ENCODE measurements at places on chromosomes 2 and 18.
A peak's percentile ranks its signal among the peaks of the same experiment; 100 is the strongest.

- peak; percentile 1 for DNase-seq
Observed at GRCh38 chr2:122960759-122961641, 1064.1 kb upstream of the CNTNAP5 start.

DNA sequence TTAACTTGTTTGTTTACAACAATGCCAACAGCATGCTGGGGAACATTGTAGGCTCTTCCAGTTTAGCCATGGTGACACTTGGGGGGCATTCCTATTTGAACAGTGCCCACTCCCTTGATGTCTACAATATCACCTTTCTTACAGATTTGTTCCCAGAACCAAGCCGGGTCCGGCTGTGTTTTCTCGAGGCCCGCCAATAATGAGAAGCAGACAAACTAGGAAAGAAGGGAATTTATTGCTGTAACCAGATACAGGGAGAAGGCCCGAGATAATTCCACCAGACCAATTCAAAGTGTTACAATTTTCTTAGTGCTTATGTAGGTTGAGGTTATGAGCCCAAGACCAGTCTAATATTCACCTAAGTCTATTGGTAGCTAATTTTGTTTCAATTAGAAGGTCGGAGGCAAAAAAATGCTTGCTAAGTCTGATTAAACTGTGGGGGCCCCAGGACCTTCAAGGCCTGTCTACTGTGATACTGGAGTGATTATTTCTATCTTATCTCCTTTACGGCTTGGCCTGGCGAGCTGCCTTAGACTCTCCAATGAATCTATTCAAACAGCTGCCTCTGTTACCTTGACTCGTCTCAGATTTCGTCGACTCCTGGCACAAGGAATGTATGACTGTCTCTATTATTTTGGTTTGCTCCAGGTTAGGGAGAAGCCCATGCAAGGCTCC lies 59.1 kb upstream of the PSME4 start:
- DNase-seq: no peak

- DNase-seq: peak; percentile 53
Observed at GRCh38 chr2:84849271-84849952, 31.5 kb downstream of the TRABD2A start.

GRCh38 chr2:7133521-7133920 lies 216.3 kb downstream of the RNF144A start:
- no peak for DNase-seq

DNA sequence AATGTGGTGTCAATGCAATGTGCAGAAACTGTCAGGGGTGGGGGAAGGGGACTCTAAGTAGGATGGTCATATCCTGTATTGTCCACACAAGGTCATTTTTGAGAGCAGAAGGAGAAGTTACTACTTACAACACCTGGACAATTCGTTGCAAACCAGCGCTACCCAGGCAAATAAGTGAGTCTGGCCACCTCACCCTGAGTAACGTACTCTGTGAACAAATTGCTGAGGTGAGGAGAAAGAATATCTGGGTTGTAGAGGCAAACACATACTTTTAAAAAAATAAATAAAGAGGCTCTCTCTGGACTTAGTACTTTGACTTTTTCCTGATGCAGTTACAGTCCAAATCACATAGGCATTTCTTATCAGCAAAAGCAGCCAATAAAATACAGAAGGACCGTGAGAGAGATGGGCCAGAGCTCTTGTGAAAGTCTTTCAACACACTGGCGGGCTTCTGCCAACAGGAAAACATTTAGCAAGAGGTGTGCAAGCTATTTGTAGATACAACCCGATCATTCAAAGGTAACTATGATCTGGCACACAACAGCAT lies 268.2 kb upstream of the ID2 start:
- no peak for DNase-seq

DNA sequence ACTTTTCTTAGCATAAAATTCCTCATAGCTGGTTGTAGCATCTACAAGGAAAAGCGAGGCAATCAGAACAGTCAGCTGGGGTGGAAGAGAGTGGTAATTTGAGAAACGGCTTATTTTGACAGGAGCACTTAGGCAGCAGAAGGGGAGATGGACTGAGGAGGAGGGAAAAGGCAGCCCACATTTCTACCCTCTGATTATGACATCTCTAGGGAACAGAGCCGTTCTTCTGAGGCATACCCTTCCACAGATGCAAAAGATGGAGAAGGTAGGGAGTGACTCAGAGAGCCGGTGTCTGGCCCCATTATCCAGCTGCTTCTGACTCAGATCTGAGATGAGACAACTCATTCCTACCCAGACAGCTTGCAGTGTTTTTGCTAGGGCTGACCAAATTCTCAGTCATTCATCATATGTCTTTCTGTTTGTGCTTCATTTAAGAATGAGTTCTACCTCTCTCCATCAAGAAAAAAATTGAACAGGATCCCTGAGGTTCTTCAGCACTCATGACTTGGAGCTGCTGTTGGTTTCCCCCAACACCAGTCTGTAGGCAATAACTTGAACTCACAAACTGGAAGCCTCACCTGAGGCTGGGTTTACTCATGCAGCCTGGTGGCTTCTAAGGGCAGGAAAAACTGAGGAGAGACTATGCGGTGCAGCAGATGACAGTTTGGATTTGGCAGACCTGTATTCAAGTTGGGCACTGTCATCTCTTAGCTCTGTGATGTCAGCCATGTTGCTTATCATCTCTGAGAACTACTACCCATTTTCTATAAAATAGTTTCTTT lies 15.9 kb upstream of the SEC11C start:
- DNase-seq: peak; percentile 93

- DNase-seq: peak; percentile 60
Observed at GRCh38 chr18:79765491-79766245, 32.1 kb upstream of the KCNG2 start.

DNA sequence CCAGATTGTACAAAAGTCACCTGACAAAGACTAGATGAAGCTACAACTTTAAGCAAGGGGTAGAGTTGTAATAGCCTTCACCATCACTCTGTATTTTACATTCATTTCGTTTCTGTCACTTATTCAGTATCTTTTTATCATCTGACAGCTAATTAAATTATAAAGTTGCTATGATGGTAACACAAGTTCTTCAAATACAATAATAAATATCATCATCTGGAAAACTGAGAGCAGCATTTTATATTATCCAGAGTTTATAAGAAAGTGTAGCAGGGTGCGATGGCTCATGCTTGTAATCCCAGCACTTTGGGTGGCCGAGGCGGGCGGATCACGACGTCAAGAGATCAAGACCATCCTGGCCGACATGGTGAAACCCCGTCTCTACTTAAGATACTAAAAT lies 21.1 kb downstream of the DYNC2LI1 start:
- no peak for DNase-seq

GRCh38 chr2:34096562-34097171 lies 497.6 kb upstream of the FAM98A start:
- DNase-seq: peak; percentile 77

DNA sequence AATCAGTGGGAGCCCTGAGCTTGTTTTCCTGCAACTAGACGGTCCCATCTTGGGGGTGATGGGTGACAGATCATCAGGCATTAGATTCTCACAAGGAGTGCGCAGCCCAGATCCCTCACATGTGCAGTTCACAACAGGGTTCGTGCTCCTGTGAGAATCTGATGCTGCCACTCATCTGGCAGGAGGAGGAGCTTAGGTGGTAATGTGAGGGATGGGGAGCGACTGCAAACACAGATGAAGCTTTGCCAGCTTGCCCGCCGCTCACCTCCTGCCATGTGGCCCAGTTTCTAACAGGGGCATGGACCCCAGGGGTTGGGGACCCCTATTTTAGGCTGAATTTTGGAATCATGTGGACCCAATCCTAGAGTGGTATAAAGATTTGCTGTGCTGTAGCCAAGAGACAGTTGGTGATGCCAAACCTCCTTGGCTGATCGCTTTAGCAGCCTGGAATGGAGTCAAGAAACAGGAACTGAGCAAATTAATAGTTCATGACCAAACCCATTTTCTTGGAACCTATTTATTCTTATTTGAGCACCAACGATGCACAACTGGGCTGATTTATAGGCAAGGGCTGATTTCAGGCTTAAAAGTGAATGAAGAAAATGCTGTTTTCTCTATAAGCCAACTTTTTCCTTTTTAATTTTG lies 25.7 kb downstream of the LPIN1 start:
- DNase-seq: peak; percentile 11

DNA sequence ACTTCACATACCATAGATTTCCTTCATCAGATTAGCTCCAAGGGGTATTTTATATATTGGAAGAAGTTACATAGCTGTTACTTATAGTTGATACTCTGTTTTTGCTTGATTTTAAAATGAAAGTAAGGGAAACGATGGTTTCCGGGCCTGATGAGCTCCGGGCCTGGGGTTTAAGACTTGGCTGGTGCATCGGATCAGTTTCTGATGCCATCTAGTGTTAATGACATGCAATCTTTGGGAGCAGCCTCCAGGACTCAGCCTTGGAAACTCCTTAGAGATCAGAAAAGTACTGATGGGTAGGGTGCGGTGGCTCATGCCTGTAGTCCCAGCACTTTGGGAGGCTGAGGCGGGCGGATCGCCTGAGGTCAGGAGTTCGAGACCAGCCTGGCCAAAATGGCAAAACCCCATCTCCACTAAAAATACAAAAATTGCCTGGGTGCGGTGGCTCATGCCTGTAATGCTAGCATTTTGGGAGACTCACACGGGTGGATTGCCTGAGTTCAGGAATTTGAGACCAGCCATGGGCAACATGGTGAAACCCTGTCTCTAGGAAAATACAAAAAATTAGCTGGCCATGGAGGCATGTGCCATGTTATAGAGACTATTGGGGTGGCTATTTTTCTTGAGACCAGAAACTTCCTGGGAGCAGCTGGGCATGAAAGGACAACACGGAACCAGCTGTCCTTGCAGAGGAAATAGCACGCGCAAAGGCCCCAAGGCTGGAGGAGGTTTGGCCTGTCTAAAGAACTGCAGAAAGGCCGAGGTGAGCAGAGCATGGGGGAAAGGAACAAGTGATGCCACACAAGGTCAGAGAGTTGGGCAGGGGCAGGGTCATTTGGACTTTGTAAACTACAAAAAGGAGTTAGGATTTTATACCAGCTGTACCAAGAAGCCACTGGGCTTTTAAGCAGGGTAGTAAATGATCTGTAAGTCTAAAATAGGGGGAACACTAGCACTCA lies 46.9 kb upstream of the CNOT11 start:
- peak; percentile 76 for DNase-seq

DNA sequence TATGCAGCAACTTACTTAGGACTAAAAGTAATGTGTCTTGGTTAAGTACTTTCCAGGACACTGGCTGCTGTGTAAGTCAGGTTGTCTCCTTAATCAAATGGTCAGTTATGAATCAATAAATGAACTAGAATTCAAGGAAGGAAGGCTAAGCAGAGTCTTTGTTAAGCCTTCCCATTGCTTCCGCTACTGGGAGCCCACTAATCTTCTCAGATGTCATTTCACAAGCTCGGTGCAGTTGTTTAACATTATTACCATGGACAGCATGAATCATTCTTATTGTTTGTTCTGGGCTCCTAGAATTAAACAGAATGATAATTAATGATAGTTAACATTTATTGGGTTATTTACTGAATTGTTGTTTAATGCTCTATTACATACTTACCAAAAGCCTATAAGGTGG lies 26.0 kb upstream of the MEIS1 start:
- no peak for DNase-seq

GRCh38 chr18:43129946-43130524 lies 14.6 kb upstream of the RIT2 start:
- no peak for DNase-seq

GRCh38 chr2:36707050-36707449 lies 10.5 kb downstream of the VIT start:
- peak; percentile 56 for DNase-seq

GRCh38 chr2:113282747-113283533 lies 4.2 kb upstream of the PAX8 start:
- peak; percentile 13 for DNase-seq

All from foreskin fibroblast (primary cell).